NCI-H69 (cell line): ENCODE measurements at places on chromosomes 4 and X.

GRCh38 chr4:136644279-136644678 lies 888.0 kb downstream of the PCDH18 start:
- no peak for DNase-seq

DNA sequence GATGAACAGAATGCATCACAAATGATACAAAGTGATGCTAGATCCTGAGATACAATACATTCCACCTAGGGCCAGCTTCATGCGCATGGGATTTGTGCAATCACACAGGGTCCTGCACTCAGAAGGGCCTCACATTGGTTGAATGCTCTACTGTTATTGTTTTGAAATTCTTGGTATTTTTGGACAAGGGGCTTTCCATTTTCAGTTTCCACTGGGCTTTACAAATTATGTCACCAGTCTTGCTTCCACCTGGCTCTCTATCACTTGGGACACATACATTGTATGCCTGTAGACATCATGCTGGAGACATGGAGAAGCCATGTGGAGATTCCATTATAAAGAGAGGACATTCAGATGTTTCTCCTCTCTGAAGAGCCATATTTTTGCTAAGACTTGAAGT lies 155.8 kb downstream of the NAA11 start:
- DNase-seq, result no peak

DNA sequence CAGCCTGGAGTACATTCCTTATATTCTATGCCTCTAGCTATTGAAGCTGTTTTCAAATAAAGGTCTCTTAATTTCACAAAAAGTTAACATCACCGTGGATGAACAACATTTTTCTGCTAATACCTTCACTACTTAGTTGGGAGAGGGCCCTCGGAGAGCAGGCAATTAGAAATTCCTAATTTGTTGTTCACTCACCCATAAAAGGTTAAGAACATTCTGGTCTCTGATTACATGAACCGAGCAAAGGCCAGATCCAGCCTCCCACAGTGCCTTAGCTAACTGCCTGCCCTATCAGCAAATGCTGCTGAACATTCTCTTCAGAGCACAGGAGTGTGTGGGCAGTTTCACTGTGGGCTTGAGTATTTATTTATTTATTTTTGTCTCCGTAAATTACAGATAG lies 36.0 kb upstream of the TTC29 start:
- peak; percentile 8 for DNase-seq

DNA sequence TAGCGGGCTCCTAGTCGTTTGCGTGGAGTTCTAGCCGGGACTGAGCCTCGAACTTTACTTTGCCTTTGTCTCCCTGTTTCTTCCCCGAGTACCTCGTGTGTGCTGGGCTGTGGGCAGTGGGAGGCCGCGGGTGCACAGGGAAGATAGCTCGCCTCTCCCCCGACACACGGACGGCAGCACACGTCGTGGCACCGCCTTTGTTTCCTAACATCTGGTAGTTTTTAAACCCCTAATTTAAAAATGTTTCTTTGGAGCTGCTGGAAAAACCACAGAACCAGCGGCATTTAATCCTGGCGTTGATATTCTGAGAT lies 866 bp downstream of the RBM46 start:
- DNase-seq, result no peak

GRCh38 chr4:110636171-110636679 lies 13.3 kb upstream of the PITX2 start:
- peak; percentile 11 for DNase-seq

GRCh38 chr4:26253968-26254367 lies 66.8 kb upstream of the RBPJ start:
- peak; percentile 3 for DNase-seq
